Upper lobe of right lung (tissue), 1 donor: ENCODE measurements at places on chromosomes 4 and X. TPM values are rescaled to one million over a fixed set of nuclear protein-coding genes. Genes with fewer than 3 reads are reported as not detected.

GRCh38 chrX:111503485-111503993 is 7.9 kb upstream of the SERTM2 start:
- no peak for DNase-seq

DNA sequence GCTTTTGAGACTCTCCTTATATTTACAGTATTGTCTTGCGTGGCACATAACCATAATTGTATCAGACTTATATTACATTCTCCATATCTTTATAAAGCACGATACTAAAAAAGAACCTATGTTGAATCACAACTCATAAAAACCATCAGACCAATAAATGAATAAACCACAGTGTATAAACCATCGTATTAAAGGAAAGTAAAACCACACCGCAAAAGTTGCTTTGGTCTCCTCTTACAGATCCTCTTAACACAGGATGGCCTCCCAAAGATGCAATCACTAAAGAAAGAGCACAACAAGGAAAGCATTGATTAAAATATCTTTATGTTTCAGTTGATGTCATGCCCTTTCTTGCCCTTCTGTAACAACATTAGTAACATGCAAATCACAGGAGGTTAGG is 437.9 kb downstream of the AFF2 start:
- no peak for DNase-seq

DNA sequence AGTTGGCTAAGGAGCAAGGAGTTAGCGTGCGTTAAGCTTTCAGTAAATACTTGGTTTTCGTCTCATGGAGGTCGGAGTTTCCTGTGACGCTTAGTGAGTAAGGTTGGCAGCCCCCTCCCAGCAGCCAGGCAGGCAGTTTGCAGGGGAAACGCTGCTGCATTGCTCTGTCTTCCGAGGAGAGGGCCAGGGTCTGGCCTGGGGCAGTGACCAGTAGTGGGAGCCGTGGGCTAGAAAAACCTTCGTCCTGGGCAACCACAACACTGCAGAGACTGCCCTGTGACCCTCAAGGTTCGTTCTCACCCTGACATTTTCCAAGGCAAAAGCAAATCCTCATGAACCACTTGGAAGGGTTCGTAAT is 432 bp downstream of the TMEM175 start:
- DNase-seq, result no peak

GRCh38 chr4:151641167-151641566 is 119.6 kb downstream of the GATB start:
- DNase-seq, result no peak

DNA sequence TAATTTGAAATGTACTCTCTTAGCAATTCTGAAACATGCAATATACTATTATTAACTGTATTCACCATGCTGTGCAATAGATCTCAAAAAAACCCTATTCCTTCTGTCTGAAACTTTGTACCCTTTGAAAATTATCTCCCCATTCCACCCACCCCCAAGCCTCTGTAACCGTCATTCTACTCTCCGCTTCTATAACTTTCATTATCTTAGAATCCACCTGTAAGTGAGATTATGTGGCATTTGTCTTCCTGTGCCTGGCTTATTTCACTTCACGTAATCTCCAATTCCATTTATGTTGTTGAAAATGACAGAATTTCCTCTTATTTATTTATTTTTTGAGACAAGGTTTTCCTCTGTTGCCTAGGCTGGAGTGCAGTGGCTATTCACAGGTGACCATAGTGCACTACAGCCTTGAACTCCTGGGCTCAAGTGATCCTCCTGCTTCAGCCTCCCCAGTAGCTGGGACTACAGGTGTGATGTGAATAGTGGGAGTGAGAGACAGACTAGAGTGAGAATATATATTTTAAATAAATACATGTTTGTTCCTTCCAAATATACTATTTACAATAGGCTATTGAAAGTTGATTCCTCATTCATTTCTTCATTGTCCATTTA is 30.5 kb downstream of the VSIG4 start:
- DNase-seq, result no peak

GRCh38 chrX:118571836-118572235 is 76.2 kb downstream of the DOCK11 start:
- no peak for DNase-seq

DNA sequence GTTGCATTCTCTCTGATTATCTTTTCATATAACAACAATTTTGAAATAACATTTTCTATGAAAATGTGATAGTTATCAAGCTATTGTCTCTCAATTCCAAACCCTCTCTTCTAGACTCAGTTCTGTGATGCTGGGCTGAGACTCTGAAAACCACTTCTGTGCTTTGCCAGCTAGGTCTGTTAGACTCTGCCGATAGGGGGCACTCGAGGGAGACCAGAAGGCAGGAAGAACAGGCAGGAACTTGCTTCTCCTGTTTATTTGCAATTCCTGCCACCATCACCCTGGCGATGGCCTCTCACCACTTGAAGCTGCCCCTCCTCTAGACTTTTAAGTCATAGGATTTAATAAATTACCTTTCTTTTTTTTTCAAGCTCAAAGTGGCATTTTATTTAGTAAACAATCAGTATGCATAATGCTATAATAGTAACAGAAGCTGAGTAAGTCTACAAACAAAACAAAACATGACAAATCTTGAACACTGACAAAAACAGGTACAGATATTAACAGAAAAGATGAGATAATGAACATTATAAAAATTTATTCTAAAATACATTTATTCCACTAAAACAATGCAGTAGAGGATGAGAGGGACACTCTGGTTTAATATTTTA is 49.7 kb downstream of the RASL11B start:
- peak; percentile 78 for DNase-seq

GRCh38 chr4:18777190-18777930 is 755.8 kb upstream of the LCORL start:
- no peak for DNase-seq

- no peak for DNase-seq
Observed at GRCh38 chrX:10350981-10351380, 194.2 kb downstream of the CLCN4 start.

GRCh38 chr4:143728166-143728565 is 27.7 kb upstream of the FREM3 start:
- no peak for DNase-seq

- no peak for DNase-seq
Observed at GRCh38 chr4:123364906-123365305, 31.7 kb upstream of the SPRY1 start.

DNA sequence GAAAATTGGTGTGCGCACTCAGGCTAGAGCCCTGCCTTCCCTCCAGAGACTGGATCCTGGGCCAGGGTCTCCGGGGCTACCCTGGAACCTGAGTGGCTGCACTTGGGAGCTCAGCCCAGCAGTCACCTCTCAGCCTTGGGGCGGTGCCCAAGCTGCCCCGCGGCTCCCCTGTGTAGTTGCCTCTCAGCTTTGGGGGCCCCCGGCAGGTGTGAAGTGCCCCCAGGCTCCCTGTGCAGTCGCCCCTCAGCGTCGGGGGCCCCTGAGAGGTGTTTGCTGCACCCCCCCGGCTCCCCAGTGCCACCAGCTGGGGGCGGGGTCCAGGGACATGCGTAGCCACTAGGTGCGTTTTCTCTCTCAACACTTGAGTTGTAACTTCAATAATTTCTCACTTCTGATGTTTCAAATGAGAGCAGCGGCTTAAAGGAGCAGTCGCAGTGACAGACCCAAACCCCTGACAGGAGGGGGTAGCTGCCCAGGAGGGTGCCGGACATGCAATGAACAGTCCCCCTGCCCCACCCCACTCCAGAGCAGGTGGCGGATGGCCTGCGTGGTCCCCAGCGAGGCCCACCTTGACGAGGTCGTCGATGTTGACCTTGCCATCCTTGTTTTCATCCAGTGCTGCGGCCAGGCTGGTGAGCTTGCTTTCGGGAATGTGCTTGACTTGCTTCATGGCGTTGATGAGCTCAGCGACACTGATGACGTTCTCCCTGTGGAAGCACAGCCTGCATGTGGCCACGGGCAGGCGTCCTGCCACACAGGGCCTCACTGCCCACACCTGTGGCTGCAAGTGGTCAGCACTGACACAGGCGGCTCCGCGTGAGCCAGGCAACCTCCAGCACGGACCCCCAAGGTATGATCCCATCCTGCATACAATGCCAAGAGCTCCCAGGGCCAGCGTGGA is 22.3 kb downstream of the FGFR3 start:
- no peak for DNase-seq

DNA sequence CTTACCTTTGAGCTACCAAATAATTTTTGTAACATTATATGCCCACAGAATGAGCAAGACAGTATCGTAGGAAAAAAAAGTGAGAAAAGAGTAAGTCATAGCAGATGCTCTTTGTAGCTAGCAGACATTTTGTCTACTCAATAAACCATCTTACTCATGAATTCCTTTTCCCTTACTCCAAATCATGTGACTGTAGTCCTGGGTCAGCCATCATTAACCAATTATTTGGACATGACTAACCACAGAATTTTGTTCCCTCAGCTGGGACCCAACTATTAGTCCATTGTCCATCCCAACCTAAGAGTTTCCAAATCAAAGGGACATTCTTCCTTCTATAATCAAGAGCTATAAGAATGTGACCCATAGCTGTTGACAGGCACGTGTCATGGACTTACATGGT is 11.4 kb downstream of the UBE2D3 start:
- DNase-seq, result no peak

GRCh38 chr4:44671636-44672035 is 6.6 kb upstream of the GUF1 start:
- no peak for DNase-seq

DNA sequence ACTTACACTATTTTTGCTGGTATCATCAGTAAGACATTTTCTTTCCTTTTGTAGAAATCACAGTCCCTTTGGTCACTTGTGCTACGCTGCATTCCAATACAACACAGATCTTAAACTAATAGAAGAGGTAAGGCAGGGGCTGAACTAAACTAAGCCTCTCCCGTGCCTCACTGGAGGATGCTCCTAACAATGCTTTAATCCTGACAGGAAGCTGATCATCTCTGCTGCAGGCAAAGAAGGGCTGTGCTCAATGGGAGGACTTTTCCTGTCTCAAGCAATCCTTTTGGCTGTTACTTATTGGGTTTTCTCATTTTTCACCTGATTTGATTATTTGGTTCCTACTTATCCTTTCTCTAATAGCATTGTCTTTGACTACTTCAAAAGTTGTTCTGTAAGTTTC is 583.1 kb downstream of the INPP4B start:
- no peak for DNase-seq

DNA sequence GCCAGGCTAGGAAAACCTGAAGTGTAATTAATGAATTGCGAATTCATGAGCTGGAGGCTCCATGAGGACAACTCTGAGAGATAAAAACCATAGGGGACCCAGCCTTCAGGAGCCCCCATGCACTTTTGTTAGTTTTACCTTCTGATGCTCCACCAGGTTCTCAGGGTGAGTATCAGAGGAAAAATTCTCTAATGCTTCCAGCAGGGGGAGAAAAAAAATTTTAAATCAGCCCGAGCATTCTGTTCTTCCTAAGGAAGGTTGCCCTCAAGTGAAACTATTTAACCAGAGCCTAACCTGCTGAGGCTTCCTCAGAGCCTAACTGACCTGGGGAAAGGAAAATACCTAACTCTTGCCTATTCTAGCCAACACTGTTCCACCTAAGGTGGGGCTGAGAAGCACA is 552.6 kb downstream of the PPARGC1A start:
- no peak for DNase-seq

GRCh38 chr4:54440394-54441136 is 211.5 kb downstream of the PDGFRA start:
- no peak for DNase-seq

The INTS6L gene
- total RNA-seq, result 7.4 TPM

The MORF4L2 gene
- total RNA-seq, result 185 TPM

The MAGEE2 gene
- not detected for total RNA-seq

The NHS gene
- 2.5 TPM for total RNA-seq

The STPG2 gene
- total RNA-seq, result 0.41 TPM

The RNF150 gene
- 2.4 TPM for total RNA-seq

The AKAP14 gene
- not detected for total RNA-seq

The FAM114A1 gene
- total RNA-seq, result 39.8 TPM

The ENPEP gene
- 7.5 TPM for total RNA-seq

The PRRG3 gene
- 1.4 TPM for total RNA-seq

The CCKAR gene
- total RNA-seq, result not detected

The HTRA3 gene
- total RNA-seq, result 25.0 TPM

The TLL1 gene
- total RNA-seq, result 9.6 TPM

The RCHY1 gene
- total RNA-seq, result 30.2 TPM

The MGST2 gene
- 64.6 TPM for total RNA-seq

The PLP1 gene
- not detected for total RNA-seq

The CXCL11 gene
- not detected for total RNA-seq

The UGT2B11 gene
- total RNA-seq, result not detected

The MUC7 gene
- not detected for total RNA-seq

The SMIM20 gene
- 25.2 TPM for total RNA-seq
